ENCODE measurements at places on chromosomes 3 and 15.
A peak's percentile ranks its signal among the peaks of the same experiment; 100 is the strongest.

- DNase-seq, result no peak
Measured at GRCh38 chr3:64061628-64062027, 38.3 kb upstream of the PSMD6 start.

DNA sequence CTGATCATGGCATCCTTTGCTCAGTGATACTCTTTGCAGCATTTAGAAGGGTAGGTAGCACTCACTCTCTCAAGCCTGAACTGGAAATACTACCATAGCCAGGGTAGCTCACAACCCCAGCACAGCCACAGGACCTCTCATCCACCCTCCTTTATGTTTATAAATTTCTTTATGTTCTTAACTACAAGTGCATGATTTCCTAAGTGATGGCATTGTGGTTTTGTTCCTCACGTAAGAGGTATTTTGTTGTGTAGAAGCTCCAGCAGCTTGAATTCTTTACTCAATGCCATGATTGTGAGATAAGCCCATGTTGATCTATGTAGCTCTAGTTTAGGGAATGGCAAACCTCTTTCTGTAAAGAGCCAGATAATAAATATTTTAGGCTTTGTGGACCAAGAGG is 7.9 kb upstream of the RTP3 start:
- DNase-seq, result no peak

GRCh38 chr15:52464040-52464439 is 64.6 kb downstream of the MYO5A start:
- DNase-seq, result no peak

DNA sequence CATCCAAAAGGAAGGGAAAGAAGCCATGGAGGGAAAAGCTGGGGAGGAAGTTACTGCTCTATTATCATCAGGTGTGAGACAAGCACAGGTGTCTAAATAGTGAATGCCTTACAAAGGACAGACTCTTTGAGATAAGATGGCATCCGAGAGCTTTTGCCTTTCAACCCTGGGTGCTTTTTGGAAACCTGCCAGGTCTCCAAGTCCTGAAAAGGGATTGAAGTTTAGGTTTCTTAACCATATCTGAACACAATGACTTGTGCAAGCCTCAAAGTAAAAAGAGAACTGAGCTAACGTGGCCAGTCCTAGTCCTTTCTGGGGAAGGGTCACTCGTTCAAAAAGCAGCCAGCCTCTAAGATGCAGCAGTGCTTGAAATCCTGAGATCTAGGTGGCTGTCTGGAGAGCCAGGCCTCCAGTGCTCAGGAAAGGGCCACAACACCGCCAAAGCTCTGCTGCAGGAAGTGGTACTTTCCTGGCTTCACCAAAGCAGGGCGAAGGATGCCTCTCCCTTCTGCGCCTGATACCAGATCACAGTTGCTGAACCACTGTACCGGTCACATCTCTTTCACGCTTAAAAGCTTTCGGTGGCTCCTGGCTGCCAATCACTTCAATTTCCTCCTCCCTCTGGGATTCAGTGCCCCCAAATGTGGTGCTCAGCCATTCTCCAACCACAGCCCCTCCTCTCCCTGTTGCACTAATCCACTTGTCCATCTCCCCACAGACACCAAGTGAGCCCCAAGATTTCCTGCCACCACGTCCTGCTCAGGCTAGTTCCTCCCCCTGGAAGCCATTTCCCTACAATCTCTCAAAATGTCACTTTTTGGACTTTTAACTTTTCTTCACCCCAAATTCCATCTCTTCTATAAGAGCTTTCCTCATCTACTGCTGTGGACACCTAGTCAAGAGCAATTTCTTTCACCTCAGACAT is 104.1 kb upstream of the LPP start:
- DNase-seq, result peak; percentile 22

GRCh38 chr3:171317171-171317570 is 143.0 kb downstream of the TNIK start:
- DNase-seq, result no peak

GRCh38 chr15:40344631-40345120 is 3.9 kb upstream of the CCDC9B start:
- peak; percentile 36 for DNase-seq

DNA sequence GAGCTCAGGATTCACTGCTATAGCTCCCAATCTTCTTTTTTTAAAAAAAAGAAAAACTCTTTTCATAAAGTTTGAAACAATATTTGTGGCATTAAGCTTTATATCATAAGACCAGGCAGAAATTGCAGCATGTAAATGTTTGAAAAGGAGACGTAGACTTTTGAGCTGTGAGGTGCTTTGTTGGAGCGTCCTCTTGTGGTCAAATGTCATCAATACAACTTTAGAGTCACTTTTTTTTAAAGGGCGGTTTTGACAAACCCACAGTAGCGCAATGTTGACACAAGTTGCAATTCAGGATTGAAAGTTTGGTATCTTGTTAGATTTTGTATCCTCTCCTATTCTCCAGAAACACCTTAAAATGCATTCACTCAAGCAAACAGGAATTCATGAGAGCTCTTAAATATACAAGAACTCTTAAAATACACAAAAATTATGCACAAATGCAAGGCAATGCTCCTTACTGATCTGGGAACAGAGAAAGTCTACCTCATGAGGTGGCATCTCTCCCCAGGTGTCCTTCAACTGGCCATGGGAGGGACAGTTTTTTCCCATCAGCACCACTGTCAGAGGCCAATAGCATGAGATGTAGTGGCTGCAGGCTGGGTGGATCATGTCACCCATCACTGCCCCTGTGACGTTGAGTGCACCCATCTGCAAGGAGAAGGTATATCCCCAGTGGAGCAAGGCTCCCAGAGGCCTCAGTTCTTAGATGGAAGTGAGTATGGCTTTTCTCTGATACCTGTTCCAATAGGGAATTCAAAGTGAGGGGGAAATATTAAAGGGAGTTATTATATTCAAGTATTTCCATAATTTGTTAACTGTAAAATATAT is 70.7 kb downstream of the ANXA2 start:
- peak; percentile 3 for DNase-seq

DNA sequence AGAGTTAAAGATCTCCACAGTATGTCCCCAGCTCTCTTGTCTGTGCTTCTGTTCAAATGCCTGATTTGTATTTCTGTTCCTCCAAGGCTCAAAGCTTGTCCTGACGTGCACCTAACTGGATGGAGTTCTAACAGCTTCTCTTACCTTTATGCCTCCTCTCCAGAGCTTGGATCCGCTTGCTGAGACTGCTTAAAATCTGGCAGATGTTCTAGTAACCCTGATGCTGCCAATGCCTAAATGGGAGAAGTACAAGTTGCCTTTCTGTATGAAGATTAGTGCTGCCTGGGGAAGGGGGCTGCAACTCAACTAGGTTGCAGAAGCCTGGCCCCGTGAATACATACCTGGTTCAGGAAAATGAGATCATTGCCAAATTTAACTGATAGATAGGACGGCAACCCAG is 354.5 kb upstream of the KCNMB2 start:
- no peak for DNase-seq

GRCh38 chr15:80105595-80105994 is 46.1 kb downstream of the ZFAND6 start:
- no peak for DNase-seq

GRCh38 chr3:192570821-192571791 is 156.2 kb downstream of the FGF12 start:
- no peak for DNase-seq

DNA sequence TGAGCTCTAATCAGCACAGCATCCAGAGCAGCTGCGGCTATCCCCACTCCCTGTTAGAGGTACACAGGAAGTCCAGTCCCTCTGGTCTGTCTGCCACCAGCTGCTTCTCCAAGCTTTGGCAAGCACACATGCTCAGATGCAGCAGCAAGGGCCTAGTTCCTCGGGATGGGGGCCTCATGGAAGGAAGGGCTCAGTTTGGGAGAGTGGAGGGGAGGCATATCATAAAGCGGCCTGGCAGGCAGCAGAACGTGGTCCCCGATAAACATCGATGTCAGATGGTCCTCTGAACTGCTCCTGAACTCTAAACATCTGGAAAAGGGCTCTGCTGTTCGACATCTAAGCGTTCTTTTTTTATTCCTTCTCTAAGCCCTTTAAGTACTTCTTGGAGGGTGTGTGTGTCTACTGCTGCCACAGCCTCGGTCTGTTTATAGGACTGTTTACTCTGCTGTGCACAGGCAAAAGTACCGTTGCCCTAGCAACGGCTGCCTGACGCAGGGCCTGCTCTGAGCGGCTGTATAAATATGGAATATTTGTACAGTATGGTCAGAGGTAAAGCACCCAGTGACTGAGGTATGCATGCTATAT is 74.6 kb downstream of the PRICKLE2 start:
- DNase-seq, result no peak

DNA sequence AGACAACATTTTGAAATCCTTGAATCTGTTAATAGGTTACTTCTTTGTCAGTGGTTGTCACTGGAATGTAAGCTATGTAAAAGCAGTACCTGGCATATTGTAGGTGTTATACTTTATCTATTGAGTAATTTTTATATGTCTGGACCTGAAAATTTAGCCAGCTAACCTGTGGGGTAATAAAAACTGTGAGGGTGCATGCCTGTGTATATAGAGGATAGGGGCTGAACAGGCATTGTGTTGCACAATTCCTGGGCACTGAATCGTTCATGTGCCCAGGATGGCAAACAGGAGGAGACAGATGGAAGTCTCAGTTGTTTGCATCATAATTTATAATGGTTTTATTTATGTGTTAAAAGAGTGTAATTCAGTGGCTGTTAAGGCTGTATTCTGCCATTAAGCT is 67.1 kb downstream of the ARMC8 start:
- no peak for DNase-seq

- no peak for DNase-seq
Measured at GRCh38 chr3:197000211-197000610, 29.4 kb downstream of the MELTF start.

DNA sequence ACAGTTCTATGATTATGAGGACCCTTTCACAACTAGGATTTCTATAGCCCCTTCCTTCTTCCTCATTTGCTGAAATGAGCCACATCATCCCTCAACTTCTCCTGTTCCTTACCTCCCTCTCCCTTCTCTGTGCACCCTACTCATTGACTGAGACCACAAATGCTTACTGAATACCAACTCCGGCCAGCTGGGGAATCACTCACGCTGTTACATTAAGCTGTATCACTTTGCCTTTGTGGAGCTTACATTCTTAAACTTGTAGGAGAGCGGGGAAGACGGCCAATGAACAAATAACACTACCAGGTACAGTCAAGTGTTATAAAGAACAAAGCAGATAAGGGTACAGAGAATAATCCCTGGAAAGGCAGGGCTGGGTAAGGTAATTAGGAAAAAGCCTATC is 5.7 kb downstream of the SUCLG2 start:
- no peak for DNase-seq

DNA sequence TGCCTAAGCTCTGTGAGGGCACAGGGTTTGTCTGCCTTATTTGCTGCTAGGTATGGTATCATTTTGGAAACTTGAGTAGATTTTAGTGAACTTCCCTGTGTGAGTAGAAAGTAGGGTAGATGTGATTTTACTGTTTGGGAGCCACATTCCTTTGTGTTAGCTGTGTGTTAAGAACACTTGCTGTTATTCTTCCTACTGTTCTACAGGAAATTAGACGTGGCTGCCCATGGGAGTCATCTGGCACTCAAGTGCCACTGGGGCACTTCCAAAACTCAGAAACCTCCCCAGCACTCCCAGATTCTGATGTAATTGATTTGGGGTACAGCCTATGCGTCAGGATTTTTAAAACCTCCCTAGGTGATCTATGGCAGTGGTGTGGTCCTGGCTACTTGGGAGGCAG is 369.9 kb upstream of the C2CD4B start:
- DNase-seq, result no peak

- no peak for DNase-seq
Measured at GRCh38 chr3:105348307-105348706, 18.4 kb upstream of the ALCAM start.

DNA sequence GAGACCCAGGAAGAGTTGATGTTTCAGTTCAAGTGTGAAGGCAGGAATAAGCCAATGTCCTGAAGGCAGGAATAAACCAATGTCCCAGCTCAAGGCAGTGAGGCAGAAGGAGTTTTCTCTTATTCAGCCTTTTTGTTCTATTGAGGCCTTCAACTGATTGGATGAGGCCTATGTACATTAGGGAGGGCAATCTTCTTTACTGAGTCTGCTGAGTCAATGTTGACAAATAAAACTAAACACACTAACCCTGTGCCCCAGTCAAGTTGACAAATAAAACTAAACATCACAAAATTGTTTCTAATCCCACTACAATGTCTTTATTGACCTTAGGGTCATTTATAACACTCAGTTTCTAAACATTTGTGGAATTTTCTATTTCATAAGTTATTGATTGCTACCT is 100.0 kb downstream of the CACNA2D3 start:
- no peak for DNase-seq

- DNase-seq, result no peak
Measured at GRCh38 chr15:58119016-58119415, 19.2 kb upstream of the AQP9 start.

GRCh38 chr15:97037080-97037479 is 706.6 kb downstream of the NR2F2 start:
- no peak for DNase-seq

GRCh38 chr3:133792171-133792763 is 13.3 kb upstream of the SRPRB start:
- no peak for DNase-seq

DNA sequence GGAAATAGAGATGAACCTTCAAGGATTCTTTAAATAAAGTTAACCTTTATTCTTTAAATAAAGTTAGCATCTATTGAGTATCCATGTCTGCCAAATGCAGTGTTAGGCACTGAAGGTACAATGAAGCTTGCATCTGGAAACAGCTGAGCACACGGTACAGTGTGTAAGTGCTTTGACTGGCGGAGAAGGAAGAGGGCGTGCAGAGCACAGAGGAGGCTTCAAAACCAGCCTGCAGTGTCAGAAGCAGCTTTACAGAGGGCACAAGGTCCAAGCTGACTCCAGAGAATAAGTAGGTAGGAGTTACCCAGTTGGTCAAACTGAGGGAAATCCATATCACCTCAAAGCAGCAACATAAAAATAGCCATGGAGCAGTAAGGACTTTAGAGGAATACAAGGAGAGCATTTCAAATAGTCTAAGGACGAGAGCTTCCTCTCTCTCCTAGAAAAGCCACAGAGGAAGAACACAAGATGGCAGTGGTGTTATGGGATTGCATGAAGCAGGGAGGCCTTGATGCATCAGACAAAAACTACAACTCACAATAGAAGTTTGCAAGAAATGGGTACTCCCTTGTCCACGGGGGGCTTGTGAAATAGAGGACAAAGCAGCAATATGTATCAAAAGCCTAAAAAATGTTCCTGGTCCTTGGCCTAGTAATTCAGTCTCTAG is 60.3 kb upstream of the PPP2R3A start:
- DNase-seq, result no peak

- no peak for DNase-seq
Measured at GRCh38 chr3:195036574-195036973, 234.4 kb downstream of the XXYLT1 start.

DNA sequence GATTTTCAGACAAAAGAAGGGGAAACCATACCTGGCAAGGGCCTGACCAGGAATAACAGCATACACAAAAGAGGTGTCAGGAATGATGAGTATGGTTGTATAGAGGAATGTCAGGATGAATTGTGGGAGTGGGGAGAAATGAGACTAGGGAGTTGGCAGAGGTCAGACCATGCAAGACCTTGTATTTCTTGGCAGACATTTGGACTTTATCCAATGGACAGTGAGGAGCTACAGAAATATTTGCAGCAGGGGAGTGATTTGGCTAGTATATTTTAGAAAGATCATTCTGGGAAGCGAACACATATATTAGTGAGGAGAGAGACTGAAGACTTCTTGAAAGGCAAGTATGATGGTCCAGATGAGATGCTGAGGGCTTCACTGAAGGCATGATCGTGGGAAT is 25.4 kb upstream of the ALPK3 start:
- no peak for DNase-seq

Data from effector memory CD4-positive, alpha-beta T cell (primary cell).